ENCODE measurements at places on chromosomes 13 and 19.
A peak's percentile ranks its signal among the peaks of the same experiment; 100 is the strongest.

GRCh38 chr13:47964863-47965262, 36.2 kb downstream of the SUCLA2 start:
- no peak for DNase-seq

DNA sequence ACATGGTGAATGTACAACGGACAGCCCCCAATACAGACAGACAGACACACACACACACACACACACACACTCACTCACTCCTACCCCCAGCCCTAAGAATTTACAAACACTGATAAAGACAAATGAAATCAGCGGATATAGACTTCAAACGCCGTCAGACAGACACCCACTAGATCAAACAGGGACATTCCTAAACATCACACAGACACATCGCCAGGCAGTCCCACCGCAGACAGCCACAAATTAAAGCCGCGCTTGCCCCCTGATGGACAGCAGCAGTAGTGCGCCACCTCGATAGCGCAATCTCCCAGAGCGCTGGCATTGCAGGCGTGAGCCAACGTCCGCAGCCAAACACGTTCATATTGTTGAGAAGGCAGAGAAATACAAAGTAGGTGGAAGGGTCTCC, 24.7 kb upstream of the ADGRE1 start:
- peak; percentile 97 for DNase-seq

DNA sequence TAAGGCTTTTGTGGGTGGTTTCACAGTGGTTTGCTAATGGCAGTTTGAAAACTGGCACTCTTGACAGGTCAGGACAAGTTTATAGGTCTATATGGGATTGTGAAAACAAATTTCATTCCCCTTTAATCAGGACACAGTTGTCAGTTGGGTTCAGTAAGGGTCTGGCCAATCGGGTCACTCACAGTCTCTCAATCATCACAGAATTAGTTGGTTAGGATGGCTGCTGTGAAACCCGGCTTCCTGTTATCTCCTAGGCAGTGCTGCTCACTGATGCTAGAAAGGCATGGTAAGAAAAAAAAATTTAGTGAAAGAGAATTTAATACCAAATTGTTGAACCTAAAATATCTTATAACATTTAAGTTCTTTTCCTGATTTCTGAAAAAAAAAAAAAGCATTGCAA, 1730.1 kb downstream of the EFNB2 start:
- no peak for DNase-seq

DNA sequence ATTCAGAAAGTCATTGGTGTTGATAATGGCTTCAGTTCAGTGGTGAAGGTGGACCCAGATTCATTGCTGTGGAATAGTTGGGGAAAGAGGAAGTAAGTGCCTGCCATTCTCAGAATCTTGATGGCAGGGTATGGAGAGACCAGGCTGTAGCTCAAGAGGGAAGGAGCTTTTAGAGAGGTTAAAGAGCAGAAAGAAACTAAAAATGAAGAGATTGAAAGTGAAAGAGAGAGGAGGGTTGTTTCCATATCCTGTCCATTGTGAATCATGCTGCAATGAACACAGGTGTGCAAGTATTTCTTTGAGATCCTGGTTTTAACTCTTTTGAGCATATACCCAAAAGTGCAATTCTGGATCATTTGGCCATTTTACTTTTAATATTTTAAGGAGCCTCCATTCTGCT, 12.5 kb downstream of the GJB6 start:
- DNase-seq, result no peak

- no peak for DNase-seq
Observed at GRCh38 chr19:35363001-35363590, 4.8 kb downstream of the FFAR3 start.

- no peak for DNase-seq
Observed at GRCh38 chr13:57725480-57725879, 93.9 kb downstream of the PCDH17 start.

- DNase-seq, result peak; percentile 70
Observed at GRCh38 chr19:3687774-3688706, 12.2 kb downstream of the PIP5K1C start.

- no peak for DNase-seq
Observed at GRCh38 chr13:30303269-30303668, 4.1 kb downstream of the KATNAL1 start.

DNA sequence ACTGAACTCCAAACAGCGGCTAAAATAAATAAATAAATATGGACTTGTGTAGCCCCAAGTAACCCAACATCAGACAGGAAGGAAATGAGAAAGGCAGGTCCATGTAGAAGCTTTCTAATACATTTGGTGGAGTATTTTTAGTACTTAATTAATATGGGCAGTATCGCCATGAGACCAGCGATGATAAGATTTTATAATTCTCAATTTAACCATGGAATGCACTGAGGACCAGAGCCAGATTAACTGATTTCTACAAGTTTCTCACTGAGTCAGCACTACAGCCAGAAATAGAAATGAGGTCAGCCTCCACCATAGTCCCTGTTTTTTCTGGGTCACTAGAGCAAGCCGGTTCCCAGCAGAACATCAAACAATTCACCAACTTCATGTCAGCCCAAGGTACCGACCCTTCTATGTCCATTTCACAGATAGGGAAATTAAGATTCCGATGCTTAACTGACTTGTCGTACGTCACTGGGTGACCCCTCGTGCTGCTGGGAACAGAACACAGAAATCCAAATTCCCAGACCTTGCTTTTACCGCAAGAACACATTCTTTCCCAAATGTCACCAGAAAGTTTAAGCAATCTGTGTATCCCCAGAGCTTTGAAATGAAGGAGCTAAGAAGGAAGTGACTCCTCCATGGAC, 90.4 kb downstream of the COL4A1 start:
- DNase-seq, result no peak

DNA sequence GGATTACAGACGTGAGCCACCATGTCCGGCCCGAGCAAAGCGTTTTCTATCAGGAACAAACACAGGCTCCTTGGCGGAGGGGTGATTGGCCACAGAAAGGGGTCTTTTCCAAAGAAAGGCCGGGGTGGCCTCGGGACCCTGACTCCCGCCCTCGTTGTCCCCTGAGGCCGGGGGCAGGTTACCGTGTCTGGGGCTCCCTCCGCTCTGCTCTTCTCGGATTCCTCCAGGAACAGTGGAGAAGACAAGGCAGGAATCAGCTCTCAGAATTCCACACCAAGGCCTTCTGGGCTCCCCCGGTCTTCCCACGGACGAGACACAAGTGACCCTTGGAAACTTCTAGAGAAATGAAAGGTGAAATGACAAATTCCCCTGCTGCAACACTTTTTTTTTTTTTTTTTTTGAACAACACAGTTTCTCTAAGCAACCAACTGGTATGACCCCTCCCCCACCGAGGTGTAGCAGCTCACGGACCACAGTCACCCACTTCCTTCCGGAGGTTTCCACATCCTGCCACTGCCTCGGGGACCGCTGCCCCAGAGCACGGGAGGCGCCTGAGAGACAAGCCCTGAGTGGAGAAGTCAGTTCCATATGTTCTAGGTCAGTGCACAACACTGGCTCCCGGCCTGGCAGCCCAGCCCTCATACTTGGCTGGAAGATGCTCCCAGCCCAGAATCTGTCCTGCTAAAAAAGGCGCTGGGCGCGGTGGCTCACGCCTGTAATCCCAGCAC, 11.0 kb downstream of the MOB3A start:
- DNase-seq, result peak; percentile 98
